ENCODE measurements at places on chromosomes 2 and 18. TPM values are rescaled to one million over a fixed set of nuclear protein-coding genes. Genes with fewer than 3 reads are reported as not detected.

- no peak for DNase-seq
Observed at GRCh38 chr2:50727636-50728339, 304.1 kb downstream of the NRXN1 start.

- DNase-seq: peak; percentile 38
Observed at GRCh38 chr18:26919627-26920026, 54.1 kb upstream of the AQP4 start.

GRCh38 chr2:102442967-102443828, 20.2 kb downstream of the IL18RAP start:
- DNase-seq: no peak

DNA sequence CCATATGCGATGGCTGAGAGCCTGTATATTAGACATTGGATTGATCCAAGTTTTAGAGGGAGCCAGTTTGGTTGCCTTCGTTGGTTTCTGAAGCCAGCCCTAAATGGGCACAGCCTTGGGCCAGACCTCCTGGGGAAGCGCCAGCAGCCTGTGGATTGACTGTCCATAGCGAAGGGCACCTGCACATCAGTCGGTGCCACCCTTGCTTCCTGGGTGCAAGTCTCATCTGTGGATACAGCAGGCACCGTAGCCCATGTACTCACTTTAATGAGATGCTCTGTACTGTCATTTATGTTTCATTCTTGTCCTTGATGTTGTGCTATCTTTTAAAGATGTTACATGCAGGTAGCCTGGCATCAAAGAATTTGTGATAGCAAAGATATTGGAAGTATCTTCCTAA, 536.4 kb upstream of the NRP2 start:
- DNase-seq: no peak

- no peak for DNase-seq
Observed at GRCh38 chr18:63480476-63480875, 3.7 kb downstream of the SERPINB5 start.

The SLC9A4 gene
- polyA plus RNA-seq: 8.5 TPM

GRCh38 chr2:193703411-193703810, 1508.7 kb upstream of the TMEFF2 start:
- no peak for DNase-seq

DNA sequence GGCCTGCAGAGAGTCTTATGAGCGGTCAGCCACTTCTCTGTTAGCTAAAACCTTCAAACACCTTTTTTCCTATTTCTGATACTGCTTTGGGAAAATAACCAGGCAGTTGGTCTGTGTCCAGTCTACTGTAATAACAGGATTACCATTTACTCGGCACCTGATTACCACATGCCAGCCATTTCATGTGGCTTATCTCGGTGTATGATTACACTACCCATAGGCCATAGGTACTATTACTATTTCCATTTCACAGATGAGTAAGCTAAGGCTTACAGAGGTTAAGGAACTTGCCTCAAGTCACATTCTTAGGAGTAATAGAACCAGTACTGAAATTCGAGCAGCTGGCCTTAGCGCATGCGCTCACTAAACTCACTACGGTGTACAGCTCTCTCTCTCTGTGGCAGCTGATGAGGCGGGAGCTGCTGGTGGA, 147.2 kb upstream of the L3MBTL4 start:
- DNase-seq: no peak

GRCh38 chr2:86045541-86045940, 60.1 kb downstream of the POLR1A start:
- DNase-seq: no peak

GRCh38 chr2:24228470-24228869, 53.6 kb downstream of the FAM228A start:
- no peak for DNase-seq

- DNase-seq: no peak
Observed at GRCh38 chr2:154495455-154495868, 203.0 kb upstream of the KCNJ3 start.

DNA sequence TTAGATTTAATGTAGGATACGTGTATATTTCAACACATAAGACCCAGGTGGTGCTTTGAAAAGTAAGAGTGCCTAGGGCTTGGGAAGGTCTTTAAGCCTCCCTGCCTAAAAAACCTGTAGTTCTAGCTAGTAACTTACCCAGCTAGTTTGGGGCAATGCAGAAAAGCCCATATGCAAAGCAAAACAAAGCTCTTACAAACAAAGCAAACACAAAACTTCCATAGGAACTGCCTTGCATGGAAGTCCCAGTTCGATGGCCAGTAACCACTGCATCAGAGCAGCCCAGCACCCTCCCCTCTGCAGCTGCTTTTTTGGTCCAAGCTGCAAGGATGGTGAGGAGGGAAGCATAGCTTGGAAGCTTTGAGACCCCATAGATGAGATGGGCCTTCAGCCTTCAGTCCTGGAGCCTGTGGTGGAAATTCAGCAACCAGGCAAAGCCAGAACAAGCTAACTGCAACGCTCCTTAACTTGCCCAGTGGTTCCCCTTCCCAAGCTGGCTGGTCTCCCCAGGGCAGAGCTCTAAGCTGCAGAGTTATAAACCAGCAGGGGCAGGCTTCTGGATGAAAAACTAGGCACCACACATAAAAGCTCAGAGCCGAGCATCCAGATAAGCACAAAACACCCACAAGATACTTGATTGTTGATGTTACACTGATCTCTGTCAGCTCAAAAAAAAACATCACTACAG, 16.2 kb downstream of the C2orf76 start:
- no peak for DNase-seq

The DCDC2C gene
- 0.31 TPM for polyA plus RNA-seq

- DNase-seq: no peak
Observed at GRCh38 chr18:56569416-56569815, 69.0 kb downstream of the TXNL1 start.

The ACMSD gene
- 43.0 TPM for polyA plus RNA-seq

The KIF5C gene
- polyA plus RNA-seq: 3.8 TPM

GRCh38 chr2:221323513-221323912, 248.6 kb downstream of the EPHA4 start:
- DNase-seq: no peak

The MBP gene
- 20.9 TPM for polyA plus RNA-seq

- no peak for DNase-seq
Observed at GRCh38 chr2:164888592-164888991, 47.0 kb upstream of the COBLL1 start.

GRCh38 chr2:215218587-215219577, 80.5 kb upstream of the ABCA12 start:
- no peak for DNase-seq

The BOK gene
- 20.0 TPM for polyA plus RNA-seq

The DSEL gene
- 24.2 TPM for polyA plus RNA-seq

GRCh38 chr2:223055140-223055539, 3.1 kb downstream of the KCNE4 start:
- peak; percentile 68 for DNase-seq

The SDC1 gene
- 24.1 TPM for polyA plus RNA-seq

DNA sequence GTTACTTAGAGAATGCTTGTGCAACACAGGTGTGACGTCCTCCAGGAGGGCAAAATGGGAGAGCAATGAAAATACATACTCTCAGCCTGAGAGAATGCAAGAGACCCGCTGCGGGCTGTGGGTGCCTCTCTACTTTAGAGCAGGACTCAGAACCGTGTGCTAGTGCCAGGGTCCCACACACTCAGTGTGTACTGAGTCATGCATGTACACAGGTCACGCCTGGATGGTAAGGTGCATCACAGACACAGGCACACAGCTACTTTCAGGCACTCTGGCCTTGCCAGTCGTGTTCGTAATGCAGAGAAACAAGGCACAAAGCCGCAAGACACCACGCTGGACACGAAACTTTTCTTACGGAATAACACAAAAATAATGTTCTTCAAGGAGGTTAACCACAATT, 125.3 kb downstream of the ZNF516 start:
- DNase-seq: no peak

DNA sequence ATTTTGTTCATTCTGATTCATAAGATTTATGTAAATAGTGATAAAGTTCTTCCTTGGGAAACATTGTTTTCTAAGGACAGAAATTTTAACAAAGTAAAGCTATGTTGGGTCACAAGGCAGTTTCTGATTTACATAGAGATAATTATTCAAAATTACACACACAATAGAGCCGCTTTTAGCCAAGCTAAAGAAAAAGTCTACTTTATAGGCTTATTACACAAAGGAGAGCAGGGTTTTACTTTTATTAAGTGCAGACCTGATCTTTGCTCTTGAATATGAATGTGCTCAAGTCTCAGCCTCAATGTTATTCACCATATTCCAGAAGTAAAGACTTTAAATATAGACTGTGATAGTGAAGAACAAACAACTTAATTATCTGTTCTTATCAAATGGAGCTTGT, 787.8 kb upstream of the LINC00305 start:
- DNase-seq: no peak

The CFC1 gene
- not detected for polyA plus RNA-seq

The MITD1 gene
- polyA plus RNA-seq: 56.4 TPM

- peak; percentile 39 for DNase-seq
Observed at GRCh38 chr2:172285010-172285621, 142.3 kb upstream of the ITGA6 start.

DNA sequence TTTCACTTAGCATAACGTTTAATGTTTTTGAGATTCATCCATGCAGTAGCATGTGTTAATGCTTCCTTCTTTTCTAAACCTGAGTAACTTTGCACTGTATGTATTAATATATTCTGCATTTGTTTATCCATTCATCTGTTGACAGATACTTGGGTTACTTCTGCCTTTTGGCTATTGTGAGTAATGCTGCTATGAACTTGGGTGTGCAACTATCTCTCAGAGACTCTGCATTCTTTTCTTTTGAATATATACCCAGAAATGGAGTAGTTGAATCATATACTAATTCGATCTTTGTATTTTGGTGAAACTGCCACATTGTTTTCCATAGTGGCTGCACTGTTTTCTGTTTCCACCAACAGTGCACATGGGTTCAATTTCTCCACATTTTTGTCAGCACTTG, 128.3 kb downstream of the SH3BP4 start:
- no peak for DNase-seq

The SLC30A3 gene
- polyA plus RNA-seq: 6.0 TPM

- DNase-seq: no peak
Observed at GRCh38 chr2:21254170-21254965, 130.6 kb downstream of the TDRD15 start.

GRCh38 chr18:57445488-57446319, 10.5 kb downstream of the ONECUT2 start:
- no peak for DNase-seq

- DNase-seq: no peak
Observed at GRCh38 chr18:69956665-69957620, 9.3 kb upstream of the CD226 start.

- no peak for DNase-seq
Observed at GRCh38 chr2:147293991-147294824, 550.6 kb upstream of the ACVR2A start.

DNA sequence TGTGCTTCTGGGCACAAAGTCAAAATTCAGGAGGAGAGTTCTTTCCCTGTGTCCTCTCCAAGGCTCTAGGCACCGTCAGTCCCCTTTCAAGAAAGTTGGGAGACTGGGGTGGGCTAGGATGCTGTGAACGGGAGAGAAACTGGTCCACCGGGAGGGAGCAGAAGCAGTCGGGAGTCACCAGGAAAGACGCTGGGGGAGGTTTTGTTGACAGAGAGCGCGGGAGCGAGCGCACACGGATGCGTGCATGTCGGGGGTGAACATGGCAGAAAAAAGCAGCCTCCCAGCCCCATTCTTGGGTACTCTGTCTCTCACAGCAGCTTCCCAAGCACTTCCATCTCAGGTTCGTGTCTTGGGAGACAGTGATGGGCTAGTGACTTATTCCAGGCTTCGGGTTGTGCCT, 97.1 kb upstream of the PXDN start:
- DNase-seq: no peak

The RASGRP3 gene
- 24.8 TPM for polyA plus RNA-seq

The INHBB gene
- polyA plus RNA-seq: 0.04 TPM

- no peak for DNase-seq
Observed at GRCh38 chr2:9703701-9704221, 73.0 kb upstream of the YWHAQ start.

DNA sequence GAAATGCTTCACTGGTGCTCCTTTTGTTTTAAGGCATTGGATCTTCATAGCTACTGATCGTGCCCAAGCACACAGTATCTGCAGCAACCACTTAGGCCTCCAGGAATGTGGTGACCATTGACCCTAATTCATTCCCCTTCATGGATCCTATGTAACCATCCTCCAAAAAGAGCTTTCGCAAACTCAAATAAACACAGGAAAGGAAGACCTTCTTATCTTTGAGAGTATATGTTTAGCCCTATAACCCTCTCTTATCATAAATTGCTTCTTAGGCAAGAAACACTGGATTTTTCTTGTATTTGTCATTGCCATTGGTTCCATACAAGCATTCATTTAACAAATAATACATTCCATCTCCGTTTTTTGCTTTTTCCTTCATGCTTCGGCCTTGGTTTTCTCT, 4.1 kb upstream of the TTR start:
- no peak for DNase-seq

DNA sequence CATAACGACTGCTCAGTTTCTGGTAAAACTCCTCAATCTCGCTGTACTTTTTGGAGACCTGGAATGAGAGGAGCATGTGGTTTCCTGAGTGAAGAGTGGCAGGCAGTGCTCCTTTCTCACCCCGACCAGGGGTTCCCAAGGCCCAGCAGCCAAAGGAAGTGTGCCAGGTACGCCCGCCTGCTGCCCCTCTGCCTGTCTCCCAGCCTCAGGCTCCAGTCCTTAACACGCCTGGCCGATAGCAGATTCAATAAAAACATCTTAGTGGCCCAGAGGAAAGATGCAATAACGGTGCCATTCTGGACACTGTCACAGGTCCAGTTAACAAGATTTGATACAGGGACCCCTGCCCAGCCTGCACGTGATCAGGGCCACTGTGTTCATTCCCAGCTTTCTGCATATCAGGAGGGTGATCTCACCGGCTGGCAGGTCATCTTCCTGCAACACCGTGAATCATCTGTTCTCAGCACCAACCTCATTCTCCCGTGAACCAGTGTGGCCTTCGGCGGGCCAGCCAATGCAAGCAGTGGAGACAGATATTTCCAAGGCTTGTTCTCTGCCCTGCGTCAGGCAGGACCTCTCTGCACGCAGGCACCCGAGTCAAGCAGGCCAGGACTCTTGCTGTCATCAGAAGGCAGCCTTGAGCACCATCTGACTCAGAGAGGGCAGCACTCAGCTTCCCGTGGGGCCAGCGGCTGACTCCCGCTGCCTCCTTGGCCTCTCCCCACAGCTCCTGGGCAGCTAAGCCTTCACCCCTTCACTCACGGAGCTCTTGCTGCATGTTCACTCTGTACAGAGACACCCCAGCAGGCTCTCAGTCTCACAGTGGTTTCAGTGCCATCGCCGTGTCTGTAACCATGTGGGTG, 9.5 kb downstream of the HS1BP3 start:
- no peak for DNase-seq

- DNase-seq: no peak
Observed at GRCh38 chr2:231672617-231673347, 35.5 kb upstream of the PTMA start.

DNA sequence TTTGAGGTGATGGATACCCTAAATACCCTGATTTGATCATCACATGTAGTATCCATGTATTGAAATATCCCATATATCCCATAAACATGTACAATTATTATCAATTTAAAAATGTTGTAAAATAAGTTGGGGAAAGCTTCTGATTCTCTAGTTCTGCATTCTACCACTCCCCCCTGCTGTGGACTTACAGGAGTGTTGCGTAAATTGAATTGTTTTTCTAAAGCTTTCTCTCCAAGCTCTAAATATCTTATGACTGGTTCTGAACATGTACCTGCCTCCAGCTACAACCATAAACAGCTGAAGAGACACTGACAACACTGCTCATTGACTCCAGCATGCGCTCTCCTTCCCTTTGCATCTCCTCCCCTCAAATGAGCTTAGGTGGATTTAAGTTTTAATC, 145.2 kb downstream of the MGAT5 start:
- no peak for DNase-seq

All from right renal cortex interstitium (tissue), 3 donors.